ENCODE measurements at places on chromosomes 7 and 10.

DNA sequence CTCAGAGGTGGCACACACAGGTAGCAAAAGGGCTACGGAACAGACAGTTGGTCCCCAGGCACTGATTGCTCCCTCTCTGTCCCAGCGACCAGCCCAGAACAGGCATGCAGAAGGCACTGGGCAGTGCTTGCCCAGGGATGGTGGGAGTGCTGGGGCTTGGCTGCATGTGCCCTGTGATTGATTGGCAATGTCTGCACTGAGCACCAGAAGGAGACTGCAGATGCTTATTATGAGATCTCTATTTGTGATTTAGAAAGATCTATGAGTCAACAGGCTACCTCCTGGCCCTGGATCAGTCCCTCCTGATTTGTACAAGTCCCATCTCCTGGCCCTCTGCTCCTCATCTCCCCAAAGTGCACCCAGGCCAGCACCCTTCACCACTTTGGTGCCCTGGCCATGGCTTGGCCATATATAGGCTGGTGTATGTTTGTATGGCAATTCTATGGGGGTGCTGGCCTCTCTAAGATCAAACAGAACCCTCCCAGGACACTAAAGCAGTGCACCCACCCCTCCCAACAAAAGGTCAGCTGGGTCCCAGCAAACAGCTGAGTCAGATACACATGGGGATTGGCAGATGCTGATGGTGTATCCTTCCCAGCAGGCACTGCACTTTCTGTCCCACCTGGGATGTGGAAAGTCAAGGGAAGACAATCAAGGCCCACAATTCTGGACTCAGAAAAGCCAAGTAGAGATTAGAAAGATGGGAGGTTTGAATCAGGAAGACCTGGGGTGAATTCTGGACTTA, 30.9 kb downstream of the CAMK2B start:
- no peak for DNase-seq

GRCh38 chr10:13767676-13768178, 181.0 kb downstream of the PRPF18 start:
- no peak for DNase-seq

DNA sequence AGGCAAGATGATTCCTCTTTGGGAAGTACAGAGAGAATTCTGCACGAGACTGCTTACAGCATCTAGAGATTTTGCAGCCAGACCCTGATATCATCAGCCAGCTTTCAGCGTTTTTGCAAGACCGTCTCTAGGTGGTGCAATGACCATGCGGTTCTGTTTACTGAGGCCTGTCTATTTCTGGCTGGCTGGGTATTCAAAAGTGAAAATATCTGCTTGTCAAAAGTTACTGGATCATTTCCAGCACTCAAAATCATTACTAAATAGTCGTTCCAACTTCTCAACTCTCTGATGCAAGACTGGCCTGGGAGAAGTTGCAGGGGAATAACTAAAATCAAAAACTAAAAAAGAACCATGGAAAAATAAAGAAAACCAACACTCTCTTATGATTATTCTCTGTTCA, 240.1 kb downstream of the ELMO1 start:
- no peak for DNase-seq

- no peak for DNase-seq
These were observed 183.4 kb upstream of the KAT6B start for GRCh38 chr10:74642901-74643595.

GRCh38 chr7:41570766-41571165, 132.1 kb downstream of the INHBA start:
- DNase-seq, result no peak

DNA sequence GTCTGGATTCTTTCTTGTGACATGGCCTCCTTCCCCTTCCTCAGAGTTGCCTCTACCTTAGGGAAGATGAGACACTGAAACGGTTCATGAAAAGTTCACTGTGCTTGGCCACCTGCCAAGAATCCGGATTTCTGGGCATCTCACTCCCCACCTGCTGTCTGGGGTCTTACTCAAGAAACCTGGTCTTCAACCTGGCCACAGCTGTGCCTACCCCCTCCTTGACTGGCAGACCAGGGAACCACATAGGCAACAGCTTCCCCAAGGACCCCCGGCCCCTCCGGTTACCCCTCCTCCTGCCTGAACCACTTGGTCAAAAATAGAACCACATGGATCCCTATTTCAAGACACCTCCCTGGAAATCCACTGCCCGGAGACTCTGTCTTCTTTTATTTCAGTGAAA, 58.7 kb upstream of the NANOS1 start:
- no peak for DNase-seq

- DNase-seq, result no peak
These were observed 38.5 kb upstream of the PDLIM1 start for GRCh38 chr10:95329296-95329695.

DNA sequence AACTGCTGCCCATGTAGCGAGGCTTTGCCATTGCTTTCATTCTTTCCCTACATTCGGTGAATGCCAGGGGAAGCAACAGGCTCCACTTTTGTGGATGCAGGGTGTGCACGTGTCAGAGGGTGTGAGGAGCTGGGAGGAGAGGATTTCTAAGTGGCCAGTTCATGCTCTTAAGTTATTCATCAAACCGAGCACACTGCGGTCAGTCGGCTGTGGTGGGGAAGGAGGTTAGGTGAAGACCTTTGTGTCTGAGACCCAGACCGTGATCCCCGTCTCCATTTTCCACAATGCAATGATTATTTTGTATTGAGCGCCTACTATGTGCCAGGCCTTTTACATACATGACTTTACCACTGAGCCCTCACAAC, 438.6 kb upstream of the GALNT17 start:
- DNase-seq, result no peak

GRCh38 chr10:100174699-100175677, 10.8 kb downstream of the ERLIN1 start:
- no peak for DNase-seq

- DNase-seq, result no peak
These were observed 147.3 kb upstream of the PCBD1 start for GRCh38 chr10:71035511-71036296.

DNA sequence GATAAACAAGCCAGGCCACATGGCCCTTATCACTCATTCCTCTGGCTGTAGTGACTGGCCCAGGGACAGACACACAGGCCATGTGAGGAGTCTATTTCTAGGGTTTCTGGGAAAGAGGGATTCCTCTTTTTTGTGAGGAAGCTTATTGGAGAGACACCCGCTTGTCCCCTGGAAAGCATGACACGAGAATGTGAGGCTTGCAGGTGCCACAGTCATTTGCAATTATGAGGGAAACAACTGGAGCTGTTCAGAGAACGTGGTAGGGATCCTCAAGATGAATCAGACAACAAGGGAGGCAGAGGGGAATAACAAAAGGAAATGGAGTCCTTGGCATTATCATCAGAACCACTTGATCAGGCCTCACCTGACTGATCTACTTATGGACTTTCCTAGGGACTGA, 64.5 kb downstream of the ADCYAP1R1 start:
- DNase-seq, result no peak

- no peak for DNase-seq
These were observed 181.4 kb downstream of the JCAD start for GRCh38 chr10:29877793-29878491.

DNA sequence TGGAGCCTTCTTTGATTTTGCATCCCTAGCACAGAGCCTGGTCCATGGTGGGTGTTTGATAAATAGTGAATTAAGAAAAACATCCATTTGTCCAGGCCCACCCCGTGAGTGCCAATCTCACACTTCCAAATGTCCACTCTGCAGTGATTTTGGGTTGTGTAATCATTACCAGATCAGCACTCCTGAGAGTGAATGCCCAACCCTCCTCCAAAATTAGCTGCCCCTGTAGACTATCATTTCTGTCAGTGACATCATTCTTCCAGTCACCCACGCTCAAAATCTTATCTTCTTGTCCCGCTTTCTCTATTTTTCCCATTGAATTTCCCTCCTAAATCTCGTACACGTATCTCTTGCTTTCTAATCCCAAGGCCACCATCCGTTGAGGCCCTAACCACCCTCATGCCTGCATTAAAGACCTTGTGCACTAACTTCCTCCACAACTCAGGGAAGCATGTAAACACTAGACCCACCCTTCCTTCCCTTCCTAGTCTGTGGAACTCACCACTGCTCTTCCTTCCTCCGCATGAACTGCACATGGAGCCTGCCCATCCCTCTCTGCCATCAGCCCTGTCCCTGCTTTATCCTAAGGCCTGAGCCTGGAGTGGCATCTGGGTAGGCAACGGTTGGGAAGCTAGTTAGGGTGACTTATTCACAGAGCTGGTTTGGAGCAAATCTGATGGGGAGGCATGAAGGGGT, 32.8 kb downstream of the PIK3AP1 start:
- DNase-seq, result no peak

- no peak for DNase-seq
These were observed 114.3 kb downstream of the SLIT1 start for GRCh38 chr10:97071496-97071895.

- DNase-seq, result no peak
These were observed 223.2 kb upstream of the LRRN3 start for GRCh38 chr7:110867771-110868170.

DNA sequence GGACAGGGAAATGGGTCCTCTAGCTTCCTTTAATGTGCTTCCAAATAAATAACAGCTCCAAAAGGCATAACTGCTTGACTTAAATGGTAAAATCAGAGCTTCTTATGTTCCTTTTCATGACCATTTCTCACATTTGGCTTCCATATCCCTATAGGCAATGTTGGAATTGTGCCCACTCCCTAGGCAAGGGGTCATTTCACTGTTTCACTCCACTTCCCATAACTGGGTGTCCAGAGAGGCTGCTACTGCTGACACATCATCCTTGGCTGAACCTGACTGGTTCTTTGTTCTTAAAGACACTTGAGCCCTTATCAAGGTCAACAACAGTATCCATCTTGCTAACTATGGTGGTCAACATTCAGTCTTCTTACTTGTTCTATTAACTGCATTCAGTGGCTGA, 37.1 kb downstream of the PRTFDC1 start:
- no peak for DNase-seq

GRCh38 chr7:45021604-45022296, 21.7 kb downstream of the CCM2 start:
- no peak for DNase-seq

GRCh38 chr10:115985786-115986185, 287.2 kb downstream of the GFRA1 start:
- DNase-seq, result no peak

DNA sequence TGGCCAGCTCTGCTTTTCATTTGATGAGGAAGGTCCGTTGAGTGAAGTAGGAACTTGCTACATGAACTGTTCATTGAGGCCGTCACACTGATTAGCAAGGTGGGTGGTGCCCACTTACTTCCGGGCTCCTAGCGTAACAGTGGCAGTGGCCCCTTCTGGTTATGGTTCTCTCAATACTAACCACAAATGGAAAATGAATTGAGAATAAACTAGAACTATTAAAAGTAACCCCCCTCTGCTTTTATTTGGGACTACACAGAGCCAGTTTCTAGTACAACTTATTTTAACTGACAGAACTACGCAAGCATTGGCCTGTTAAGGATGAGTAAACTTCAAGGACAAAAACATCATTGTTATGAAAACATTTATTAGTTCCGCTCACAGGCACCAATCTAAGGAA, 519.1 kb downstream of the INHBA start:
- DNase-seq, result no peak
